ENCODE measurements at places on chromosomes 5 and 9.

DNA sequence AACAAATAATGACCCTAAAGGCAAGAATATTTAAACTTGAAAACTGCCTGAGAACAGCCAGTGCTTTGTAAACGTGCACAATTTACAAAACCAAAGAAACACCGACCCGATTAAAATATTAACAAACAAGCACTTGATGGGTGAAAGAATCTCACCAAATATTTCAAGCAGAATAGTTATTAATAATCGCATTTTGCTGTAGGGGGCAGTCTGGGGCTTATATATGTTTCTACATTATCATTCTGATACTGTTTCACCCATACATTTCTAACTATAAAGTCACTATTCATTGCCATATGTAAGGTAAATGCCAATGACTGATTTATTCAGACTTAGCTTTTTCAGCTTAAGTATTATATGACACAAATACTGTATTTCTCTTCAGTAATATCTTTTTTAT, 37.7 kb downstream of the UBAP2 start:
- DNase-seq = no peak

- DNase-seq = no peak
These were observed 156.5 kb upstream of the TAS2R1 start for GRCh38 chr5:9786380-9787360.

DNA sequence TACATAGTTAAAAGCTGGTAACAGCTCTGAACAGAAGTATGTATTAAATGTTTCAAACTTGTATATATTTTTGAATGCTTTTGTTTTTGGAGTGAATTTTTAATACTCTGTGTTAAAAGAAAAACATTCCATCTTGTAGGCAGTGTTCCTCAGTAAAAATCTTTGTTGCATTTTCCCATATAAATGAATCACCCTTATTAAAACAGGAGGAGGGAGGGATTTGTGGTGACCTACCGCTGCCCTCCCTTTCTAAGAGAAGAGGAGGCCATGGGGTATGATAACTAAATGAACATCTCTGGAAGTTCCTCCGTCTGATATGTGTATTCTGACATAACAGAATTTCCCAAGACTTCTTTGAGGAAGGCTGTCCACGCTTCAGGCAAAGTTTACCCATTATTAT, 53.4 kb downstream of the INIP start:
- no peak for DNase-seq

DNA sequence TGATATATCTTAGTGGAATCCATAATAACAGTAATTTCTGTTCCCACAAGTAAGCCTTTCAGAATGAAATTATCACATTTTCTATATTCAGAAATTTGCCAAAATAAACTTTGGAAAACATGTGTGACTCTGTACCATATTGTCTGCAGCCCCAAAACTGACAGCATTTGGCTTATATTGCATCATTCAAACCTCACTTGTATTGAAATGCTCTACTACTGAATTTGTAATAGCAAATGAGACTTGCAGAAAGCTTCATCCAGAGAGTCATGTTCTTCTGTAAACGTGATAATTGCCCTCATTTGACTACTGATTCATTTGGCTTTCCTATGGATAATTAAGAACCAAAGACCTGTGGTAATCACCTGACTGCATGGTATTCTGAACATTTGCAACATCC, 1249.5 kb upstream of the CDH18 start:
- DNase-seq = no peak

- DNase-seq = peak; percentile 14
These were observed 309.6 kb upstream of the CCNH start for GRCh38 chr5:87722286-87722685.

DNA sequence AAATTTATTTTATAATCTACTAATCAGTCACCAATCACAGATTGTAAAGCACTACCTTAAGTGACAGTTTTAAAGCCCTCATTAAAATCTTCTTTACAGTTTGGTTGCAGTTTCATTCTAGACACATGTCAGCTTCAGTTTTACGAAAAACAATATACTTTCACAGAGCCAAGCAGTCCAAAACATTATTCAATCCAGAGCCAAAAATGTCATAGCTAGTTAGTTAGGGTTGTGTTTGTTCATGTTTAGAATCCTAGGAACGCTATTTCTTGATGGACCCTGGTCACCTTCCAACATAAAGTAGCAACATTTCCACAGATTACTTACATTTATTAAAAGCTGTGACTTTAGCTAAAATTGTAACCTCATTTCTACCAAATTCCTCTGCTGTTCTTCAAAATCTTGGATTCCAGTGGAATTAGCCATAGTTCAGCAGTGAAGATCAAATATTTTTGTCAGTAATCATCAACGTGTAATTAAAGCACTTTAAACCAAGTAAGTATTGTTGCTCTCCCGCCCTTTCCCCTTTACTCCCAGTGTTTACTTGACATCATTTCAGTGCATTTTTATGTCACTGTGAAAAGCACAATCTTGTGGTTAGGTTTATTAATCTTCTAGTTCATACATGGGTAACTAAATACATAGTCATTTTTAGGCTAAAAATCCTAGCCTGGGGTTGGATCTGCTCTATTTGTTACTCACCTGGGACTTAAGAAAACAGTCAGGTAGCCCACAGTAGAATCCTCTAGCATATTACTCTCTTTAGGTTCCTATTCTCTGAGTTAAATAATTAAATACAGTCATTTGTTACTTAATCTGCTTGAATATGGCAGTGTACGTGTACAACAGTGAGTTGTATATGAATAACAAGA, 74.3 kb downstream of the NIPBL start:
- DNase-seq = no peak

DNA sequence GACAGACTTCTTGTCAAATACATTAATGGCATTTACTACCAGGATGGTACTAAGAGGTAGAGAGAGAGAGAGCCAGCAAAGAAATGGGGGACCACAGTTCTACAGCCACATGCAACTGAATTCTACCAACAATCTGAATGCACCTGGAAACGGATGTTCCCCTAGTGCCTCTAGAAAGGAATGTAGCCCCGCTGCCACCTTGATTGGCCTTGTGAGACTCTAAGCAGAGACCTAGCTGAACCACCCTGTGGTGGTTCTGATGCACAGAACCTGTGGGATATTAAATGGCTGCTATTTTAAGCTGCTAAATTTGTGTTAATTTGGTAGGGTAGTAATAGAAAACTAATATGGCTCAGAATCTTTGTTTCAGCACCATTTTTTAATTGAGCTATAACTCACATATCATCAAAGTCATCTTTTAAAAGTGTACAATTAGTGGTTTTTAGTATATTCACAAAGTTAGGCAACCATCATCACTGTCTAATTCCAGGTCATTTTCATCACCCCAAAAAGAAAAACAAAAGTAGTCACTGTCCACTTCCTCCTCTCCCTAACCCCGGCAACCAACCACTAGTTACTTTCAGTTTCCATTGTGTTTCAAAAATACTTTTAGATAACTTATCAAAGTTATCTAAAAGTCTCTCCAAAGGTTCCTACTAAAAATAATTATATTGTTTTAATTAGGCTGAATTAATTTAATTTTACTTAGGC, 51.7 kb downstream of the CPLANE1 start:
- no peak for DNase-seq
